Activated CD4-positive, alpha-beta T cell treated with anti-CD3 and anti-CD28 coated beads, Interleukin-2, amount 10 ng/mL, durations not matched to agents 24 days and 14 days (primary cell): ENCODE measurements at places on chromosomes 6 and 20. TPM values are rescaled to one million over a fixed set of nuclear protein-coding genes. Genes with fewer than 3 reads are reported as not detected.

Gene DHX35
- total RNA-seq, result 15.9 and 18.3 TPM in 2 replicates

Gene PI16
- total RNA-seq, result not detected in 2 replicates

GRCh38 chr6:48036316-48036715 is 74.7 kb downstream of the PTCHD4 start:
- H3K27me3 ChIP-seq, result no peaks in the 10 kb centered on the region
- DNase-seq, result no peak
- no peak overlapping the region for H3K27ac ChIP-seq
- no peak overlapping the region for H3K4me3 ChIP-seq
- no peaks in the 10 kb centered on the region for H3K4me1 ChIP-seq
- no peaks in the 10 kb centered on the region for H3K36me3 ChIP-seq

DNA sequence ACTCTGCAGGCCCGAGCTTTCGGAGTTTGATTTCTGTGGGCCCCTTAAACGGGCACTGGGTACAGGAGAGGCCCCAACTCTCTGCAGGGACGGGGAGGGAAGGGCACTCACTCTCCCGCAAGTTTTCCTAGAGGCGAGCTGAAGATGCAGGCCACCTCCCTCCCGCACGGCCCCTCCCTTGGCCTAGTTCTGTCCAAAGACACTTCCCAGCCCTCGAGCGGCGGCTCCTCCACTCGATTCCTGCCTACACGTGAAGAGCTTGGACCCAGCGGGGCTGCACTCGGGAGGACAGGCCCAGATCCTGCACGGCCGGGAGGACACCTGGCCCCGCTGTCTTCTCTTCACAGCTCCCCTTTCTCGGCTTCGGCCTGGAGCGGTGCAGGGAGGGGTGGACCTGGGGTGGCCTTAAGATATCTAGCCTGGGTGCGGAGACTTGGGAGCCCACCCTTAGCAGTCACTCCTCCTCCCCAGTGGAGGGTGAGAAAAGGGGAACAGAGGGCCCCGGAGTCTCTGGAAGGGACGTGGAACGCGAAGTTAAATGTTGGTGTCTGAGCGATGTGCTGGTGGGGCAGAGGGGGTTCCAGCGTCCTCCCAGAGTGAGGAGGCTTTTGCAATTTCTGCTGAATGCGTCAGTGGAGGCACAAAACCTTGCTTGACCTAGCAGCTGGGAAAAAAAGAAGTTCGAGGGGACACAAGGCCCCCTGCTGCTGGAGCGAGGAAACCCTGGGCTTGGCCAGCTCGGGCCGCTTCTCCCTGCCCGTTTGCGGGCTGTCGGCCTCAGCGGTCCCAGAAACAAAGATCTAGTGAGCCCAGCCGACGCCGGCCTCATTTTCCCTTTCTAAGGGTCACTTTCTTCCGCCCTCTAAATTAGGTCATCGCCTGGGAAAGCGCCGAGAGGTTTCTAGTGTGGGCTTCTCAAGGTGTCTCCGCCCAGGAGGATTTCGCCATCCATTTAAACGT is 4.9 kb downstream of the OLIG3 start:
- DNase-seq, result peak; percentile 57
- no peak overlapping the region for H3K27ac ChIP-seq
- peak overlapping the region; percentile 45 for H3K4me3 ChIP-seq
- H3K4me1 ChIP-seq, result peaks cover 25% of the 10 kb centered on the region
- peaks cover 3% of the 10 kb centered on the region for H3K36me3 ChIP-seq

GRCh38 chr20:44097521-44098255 is 89.3 kb downstream of the JPH2 start:
- peaks cover 2% of the 10 kb centered on the region for H3K4me1 ChIP-seq
- no peaks in the 10 kb centered on the region for H3K36me3 ChIP-seq
- H3K27ac ChIP-seq, result no peak overlapping the region

GRCh38 chr20:56788041-56788670 is 159.1 kb downstream of the TFAP2C start:
- no peak for DNase-seq
- H3K27me3 ChIP-seq, result no peaks in the 10 kb centered on the region
- H3K4me1 ChIP-seq, result no peaks in the 10 kb centered on the region
- no peak overlapping the region for H3K27ac ChIP-seq

- H3K4me3 ChIP-seq, result peak overlapping the region; percentile 50
- peak overlapping the region; percentile 83 for H3K27ac ChIP-seq
- H3K36me3 ChIP-seq, result peaks cover 4% of the 10 kb centered on the region
- DNase-seq, result peak; percentile 88
- peaks cover 12% of the 10 kb centered on the region for H3K27me3 ChIP-seq
- peaks cover 9% of the 10 kb centered on the region for H3K4me1 ChIP-seq
Observed at GRCh38 chr20:3420211-3420707, 12.8 kb upstream of the DNAAF9 start.

GRCh38 chr6:116431964-116432595 is 29.1 kb upstream of the CALHM6 start:
- DNase-seq, result no peak
- H3K4me3 ChIP-seq, result no peak overlapping the region
- no peak overlapping the region for H3K27ac ChIP-seq
- peaks cover 7% of the 10 kb centered on the region for H3K27me3 ChIP-seq
- H3K36me3 ChIP-seq, result no peaks in the 10 kb centered on the region
